ENCODE measurements at places on chromosomes 5 and 9.

- DNase-seq = no peak
These were observed 470.7 kb upstream of the GRIN3A start for GRCh38 chr9:102209176-102209575.

DNA sequence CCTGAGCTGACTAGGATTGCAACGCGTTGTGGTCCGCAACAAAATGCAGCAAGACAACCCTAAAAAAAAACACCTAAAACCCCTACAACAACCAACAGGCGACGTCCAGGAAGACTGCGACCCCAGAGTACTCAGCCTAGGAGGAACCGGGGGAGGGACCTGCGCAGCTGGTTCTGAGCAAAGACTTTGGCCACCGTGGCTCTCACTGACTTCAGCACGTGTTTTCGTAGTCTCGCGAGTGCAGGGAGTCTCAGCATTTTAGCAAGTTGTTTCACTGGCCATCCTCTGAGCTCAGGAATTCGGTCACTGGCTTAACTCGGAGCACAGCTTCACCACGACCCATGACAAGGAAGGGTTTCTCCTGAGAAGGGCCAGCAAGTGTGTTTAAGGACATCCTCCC is 8.6 kb upstream of the ZDHHC11 start:
- DNase-seq = no peak

DNA sequence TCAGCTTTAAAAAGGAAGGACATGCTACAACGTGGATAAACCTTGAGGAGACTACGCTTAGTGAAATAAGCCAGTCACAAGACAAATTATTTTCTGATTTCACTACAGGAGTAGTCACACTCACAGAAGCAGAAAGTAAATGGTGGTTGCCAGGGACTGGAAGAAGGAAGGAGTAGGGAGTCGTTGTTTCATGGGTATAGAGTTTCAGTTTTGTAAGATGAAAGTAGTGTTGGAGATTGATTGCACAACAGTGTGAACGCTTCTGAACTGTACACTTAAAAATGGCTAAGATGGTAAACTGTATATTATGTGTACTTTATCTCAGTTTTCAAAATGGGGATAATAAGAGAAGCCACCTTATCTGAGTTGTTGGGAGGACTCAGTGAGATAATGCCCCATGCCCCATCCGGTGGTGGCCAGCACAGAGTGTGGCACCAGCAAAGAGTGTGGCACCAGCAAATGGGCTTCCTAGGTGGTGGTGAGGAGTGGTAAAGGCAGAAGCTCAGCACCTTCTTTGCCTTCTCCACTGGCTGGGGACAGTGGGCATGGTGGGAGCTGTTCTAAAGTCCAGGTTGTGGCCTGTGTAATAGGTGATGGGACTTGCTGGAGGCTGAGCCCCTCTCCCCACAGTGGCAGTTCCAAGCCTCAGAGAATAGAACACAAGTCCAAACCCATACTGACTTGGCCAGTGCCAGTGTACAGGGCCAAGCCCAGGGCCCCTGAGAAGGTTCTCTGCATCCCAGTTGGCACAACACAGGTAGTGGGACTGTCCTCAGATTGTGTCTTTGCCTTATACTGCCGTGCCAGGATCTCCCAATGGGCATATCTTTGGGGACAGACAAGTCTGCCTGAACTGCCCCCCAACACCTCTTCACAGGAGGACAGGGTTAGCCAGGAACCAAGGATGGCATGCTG is 4.4 kb downstream of the SLC22A4 start:
- peak; percentile 38 for DNase-seq

GRCh38 chr5:1404062-1404461 is 41.2 kb downstream of the SLC6A3 start:
- DNase-seq = no peak

- DNase-seq = peak; percentile 0
These were observed 496.9 kb upstream of the ADAMTS16 start for GRCh38 chr5:4643190-4643589.

GRCh38 chr9:5582835-5583195 is 46.1 kb upstream of the RIC1 start:
- no peak for DNase-seq

DNA sequence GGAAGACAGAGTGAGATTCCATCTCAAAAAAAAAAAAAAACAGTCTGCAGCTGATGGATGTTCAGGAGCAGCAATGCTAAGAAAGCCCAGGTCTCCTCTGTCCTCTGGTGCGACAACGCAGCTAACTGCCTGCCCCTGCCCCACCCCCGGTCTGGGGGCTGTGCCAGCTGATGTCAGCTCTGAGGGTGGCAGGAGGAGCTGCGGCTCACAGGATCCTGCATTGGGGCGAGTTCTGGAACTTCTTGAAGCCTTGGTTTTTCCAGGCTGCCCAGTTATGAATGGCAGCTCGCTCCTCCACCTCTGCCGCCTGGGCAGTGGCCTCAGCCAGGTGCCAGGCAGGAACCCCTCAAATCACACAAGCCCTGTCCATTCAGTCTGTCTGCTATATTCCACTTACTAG is 113.5 kb downstream of the ROR2 start:
- no peak for DNase-seq

- DNase-seq = no peak
These were observed 3.2 kb upstream of the FBXO4 start for GRCh38 chr5:41921874-41922273.

- DNase-seq = peak; percentile 3
These were observed 49.0 kb upstream of the TNPO1 start for GRCh38 chr5:72767289-72768010.

- no peak for DNase-seq
These were observed 259.0 kb downstream of the TRIM36 start for GRCh38 chr5:114910727-114911126.

DNA sequence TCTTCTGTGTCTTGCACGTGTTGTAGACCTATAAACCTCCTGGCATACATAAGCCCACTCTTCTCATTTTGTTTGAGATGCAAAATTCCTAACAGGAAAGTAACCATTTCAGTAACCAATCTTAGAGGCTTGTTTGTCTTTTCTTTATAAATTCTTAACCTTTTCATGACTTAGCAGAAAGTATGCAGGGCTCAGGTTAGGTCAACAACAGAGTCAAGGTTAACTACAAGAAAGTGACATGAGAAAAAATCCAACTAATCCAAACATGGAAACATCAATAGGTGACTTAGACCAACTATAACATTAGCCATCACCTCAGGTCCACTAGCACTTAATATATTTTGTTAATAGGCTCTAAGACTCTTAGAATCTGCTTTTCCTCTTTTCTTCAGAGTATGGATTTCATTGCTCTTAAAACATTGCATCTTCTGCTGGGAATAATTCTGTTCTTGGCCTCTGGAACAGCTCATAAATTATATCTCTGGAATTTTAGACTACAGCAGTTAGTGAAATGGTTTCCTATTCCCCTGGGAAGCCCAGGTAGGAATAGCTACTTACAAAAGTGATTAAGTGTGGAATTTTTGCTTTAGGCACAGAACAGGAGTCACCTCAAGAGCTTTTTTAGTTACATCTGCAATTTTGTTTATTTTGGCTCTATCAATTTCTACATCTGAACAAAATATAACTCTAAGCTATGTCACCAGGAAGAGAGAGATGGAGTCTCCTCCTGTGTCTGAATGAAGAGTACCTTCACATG is 155.3 kb upstream of the ANKRD55 start:
- DNase-seq = no peak

DNA sequence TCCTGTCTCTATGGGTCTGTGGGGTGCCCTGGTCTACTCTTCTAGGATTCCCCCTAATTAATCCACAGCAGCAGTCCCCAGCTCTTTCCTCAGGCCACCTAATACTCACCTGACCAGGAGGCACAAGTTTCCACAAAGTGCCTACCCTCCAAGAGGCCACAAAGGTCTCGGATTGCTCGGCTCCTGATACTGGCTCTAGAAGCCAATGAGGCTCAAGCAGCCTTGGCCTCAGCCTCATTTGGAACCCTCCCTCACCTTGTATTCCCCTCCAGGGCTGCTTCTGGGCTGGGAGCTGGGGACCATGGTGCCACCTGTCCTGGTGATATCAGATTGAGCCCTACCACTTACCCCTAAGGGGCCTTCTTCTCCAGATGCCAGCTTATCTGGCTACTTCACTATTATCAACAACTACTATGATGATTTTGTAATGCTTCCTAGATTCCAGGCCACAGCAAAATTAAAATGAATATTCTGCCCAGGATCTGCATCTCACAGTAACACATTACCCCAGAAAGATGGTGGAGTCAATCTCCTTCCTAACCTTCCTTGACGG is 103.7 kb upstream of the SPOCK1 start:
- DNase-seq = no peak

DNA sequence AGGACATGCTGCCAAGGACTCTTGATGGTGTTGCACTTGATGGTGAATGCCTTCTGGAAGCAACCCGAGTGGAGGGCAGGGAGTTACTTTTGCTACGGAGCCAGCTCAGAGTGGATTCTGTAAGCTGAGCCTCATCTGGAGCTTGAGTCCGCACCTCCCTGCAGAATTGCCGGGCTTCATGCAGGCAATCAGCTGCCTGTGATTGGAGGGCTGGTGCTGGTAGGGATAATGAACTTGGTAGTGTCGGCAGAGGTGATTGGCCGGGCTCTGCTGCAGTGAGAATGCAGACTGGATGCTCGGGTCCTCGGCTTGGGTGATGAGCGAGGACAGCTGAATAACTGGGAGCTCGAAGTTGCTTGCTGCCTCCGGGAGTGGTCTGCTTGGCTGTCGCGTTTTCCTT is 23.1 kb downstream of the SLC25A25 start:
- no peak for DNase-seq

DNA sequence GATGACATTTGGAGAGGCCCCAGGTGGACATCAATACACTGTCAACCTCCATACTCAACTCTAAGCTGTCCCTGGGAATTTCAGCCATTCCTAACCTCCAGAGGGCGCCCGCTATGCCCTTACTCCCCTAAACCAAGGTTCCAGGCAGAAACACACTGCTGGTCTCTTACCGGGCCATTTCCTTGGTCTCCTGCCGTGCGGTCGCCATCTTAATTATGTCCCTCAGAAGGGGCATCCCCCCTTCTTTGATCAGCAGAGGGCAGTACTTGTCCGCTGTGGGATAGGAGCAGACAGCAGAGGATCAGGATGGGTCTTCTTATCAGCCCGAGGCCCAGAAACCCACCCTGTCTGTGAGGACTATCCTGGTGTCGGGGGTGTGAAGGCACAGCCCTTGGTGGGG is 9.3 kb upstream of the ZDHHC12 start:
- DNase-seq = peak; percentile 90

GRCh38 chr5:10290438-10290837 is 17.3 kb downstream of the CMBL start:
- no peak for DNase-seq

- no peak for DNase-seq
These were observed 418.5 kb upstream of the MEF2C start for GRCh38 chr5:89301321-89302025.

GRCh38 chr9:113302792-113303418 is at the start of gene RNF183:
TSS of gene RNF183 (minus strand) at chr9:113303376. CDS start at chr9:113298184, 5,192 bp downstream.
- DNase-seq = no peak

DNA sequence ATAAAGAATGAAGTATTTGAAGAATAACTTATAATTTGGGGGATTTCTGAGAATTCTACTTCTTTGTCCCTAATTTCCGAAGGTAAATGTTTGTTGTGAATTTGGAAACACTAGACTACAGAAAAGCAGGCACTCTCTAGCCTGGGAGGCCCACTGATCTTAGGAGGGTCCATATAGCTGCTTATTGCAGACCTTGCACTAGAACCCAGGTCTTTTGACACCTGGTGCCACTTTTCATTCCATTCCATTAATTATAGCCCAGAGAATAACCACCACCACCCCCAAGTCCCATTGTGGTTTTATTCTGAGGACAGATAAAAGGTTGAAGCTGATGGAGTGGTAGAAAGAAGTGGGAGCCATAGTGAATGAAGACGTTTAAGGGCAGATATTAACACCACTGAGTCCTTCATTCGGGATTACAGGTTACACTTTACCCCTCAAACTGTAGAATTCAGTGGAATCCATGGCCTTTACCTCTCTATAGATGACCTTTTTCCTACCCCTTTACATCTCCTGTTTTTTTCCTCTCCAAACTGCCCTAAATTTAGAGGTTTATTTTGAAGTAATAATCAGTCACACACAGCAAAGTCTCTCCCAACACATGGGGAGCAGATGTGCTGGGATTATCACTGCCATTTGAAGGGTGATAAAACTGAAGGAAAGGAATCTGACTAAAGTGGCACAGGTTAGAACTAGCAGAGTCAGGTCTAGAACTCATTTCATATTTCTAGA is 12.0 kb upstream of the PSMD5 start:
- no peak for DNase-seq

DNA sequence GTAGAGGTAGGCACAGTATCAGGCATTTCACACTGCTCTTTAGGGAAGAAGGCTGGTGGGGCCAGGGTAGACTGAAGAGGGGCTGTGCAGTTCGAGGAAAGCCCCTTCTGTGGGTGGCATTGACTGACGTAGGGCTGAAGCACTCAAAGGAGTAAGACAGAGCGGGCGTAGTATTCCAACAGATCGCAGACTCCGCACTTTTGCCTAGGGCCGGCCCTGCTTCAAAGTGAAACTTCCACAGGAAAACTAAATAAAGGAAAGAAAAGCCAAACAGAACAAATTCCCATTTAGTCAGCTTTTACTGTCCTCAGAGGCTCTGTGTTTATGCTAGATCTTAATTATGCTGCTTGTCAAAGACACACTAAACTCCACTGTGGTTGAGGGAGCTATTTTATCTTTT is 493.0 kb upstream of the WWC1 start:
- no peak for DNase-seq

GRCh38 chr5:99032234-99033013 is 103.6 kb upstream of the CHD1 start:
- DNase-seq = peak; percentile 89

- DNase-seq = peak; percentile 72
These were observed 814 bp downstream of the KIF12 start for GRCh38 chr9:114098021-114098935.

GRCh38 chr9:5269249-5269715 is 35.2 kb downstream of the RLN2 start:
- no peak for DNase-seq

DNA sequence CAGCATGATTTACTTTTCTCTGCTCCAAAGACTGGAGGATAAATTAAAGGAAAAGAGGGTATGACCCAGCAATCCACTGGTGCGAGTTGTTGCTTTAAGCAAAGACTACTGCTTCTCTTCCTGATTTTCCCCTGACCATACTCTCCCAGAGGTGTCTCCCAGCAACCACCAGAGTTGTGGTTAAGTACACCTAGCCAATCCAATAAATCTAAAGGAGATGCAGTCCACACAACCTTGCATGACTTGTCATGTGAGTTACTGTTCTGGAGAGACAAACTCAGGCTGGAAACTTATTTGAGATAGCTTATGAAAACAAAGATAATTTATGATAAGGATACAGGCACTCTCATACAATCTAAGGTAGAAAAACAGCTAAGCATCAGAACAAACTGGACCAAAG is 11.9 kb downstream of the TMC1 start:
- no peak for DNase-seq

- DNase-seq = no peak
These were observed 103.5 kb upstream of the EQTN start for GRCh38 chr9:27400334-27400880.

- no peak for DNase-seq
These were observed 4.3 kb downstream of the GFM2 start for GRCh38 chr5:74762599-74762998.

DNA sequence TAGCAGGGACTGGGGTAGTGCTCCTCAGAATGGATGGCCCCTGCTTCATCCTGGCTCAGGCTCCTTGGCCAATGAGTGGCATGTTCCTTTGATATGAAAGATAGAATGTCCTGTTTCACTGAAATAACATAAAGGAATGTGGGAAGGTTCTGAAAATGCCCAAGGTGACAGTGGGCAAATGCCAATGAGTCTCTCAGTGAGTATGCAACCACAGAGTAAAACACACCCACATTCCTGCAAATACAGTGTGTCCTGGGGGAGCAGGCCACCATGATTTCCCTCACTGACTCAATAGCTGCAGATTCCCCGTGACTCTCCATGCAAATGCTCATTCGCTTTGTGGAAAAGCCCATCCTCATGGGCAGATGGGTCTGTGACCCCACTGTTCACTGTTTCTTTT is 36.4 kb downstream of the ZNF366 start:
- no peak for DNase-seq
